BJ (cell line): ENCODE measurements at places on chromosomes 12 and 14. TPM values are rescaled to one million over a fixed set of nuclear protein-coding genes. Genes with fewer than 3 reads are reported as not detected.
A peak's percentile ranks its signal among the peaks of the same experiment; 100 is the strongest.

GUCY2C gene
- polyA plus RNA-seq = not detected in 2 replicates

DNA sequence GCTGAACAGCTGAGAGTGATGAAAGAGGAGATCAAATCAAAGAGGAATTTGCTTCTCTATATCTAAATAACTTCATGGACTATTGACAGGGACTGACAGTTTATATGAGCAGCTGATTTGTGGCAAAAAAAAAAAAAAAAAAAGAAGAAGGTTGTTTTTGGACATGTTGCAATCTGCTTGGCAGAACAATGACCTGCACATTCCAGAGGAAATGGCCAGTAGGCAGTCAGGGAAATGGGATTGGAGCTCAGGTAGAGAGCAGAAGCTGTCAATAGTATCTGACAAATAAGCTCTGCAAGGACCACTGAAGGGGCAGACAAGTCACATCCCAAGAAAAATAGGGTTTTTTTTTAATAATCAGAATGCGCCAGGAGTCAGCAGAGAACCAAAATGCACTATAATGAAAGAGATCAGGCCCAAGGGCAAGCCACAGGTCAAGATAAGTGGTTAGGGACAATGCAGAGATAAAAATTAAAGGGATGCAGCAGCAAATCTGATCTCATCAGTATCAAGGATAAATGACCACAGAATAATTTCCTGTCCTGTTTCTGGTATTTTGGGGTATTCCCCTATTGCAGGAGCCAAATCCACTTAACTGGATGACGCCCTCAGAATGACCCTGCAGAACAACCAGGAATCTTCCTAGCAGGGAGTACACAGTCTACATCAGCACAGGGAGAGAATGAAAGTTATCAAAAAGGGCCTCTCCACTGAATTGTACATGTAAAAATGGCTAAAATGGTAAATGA is 22.6 kb upstream of the DUSP16 start:
- no peak for DNase-seq

DNA sequence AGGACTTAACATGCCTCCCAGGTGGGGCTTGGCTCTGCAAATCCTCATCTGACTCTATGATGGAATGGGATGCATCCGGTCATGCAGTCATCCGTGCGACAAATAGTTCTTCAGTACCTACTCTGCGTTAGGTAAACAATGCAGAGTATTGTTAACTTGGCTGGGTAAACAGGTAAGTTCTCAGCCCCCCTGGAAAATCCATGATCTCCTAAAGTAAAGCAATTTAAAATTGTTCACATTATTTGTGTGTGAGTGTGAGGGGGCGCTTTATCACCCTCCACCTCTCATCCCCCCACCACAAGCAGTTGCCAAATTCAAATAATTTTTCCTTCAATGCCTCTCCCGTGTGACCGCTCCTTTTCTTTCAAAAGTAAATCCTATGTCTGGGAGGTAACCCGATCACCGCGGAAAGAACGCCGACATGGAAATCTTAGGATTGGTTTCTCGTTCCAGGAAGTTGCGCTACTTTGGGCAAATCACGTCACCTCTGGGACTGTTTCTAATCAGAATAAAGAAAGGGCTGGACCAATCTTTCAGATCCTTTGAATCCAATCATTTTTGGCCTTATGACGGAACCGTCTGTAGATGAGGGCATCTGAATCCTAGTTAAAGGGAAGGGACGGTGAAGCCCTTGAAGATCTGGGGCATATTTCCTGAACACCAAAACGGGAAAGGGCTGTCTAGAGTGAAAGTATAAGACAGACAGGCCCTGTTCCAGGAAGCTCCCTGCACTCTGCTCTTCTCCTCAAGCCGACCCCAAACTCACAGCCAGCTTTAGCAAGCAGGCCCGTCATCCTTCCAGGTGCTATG is 44.0 kb upstream of the SINHCAF start:
- DNase-seq = peak; percentile 10

GRCh38 chr14:70670992-70671651 is 29.4 kb downstream of the TTC9 start:
- no peak for DNase-seq

- no peak for DNase-seq
Observed at GRCh38 chr14:67232066-67232465, 9.2 kb upstream of the PALS1 start.

SUPT16H gene
- polyA plus RNA-seq = 31.2 and 57.6 TPM in 2 replicates

REP15 gene
- polyA plus RNA-seq = 0.63 and 1.0 TPM in 2 replicates

CABP1 gene
- 0.32 TPM in 1 of 2 replicates, not detected in the other for polyA plus RNA-seq

SLC7A8 gene
- polyA plus RNA-seq = 2.8 and 4.6 TPM in 2 replicates

DNA sequence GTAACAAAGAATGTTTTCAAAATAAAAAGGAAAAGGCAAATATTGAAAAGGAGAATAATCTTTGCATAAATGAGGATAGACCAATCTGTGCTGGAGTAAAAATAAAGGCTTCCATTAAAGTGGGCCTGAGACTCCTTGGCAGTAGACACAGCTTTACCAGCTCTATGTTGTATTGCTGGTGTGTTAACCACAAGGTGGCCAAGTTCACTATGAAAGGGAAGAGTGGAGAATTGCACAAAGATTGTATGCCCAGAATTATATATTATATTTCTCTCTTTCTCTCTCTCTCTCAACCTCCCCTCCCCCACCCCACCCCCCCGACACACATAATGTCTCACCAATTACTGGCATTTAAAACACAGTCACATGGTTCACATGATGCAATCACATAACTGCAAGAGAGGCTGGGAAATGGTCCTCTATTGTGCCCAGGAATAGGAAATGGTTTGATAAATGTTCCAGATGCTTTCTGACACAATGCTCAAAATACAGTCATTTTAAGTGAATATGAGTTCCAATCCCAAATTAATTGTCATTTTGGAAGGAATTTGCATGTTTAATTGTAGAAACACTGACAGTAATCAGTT is 222.6 kb upstream of the SYT1 start:
- DNase-seq = no peak

GPR65 gene
- 0.05 and 0.09 TPM in 2 replicates for polyA plus RNA-seq

DNA sequence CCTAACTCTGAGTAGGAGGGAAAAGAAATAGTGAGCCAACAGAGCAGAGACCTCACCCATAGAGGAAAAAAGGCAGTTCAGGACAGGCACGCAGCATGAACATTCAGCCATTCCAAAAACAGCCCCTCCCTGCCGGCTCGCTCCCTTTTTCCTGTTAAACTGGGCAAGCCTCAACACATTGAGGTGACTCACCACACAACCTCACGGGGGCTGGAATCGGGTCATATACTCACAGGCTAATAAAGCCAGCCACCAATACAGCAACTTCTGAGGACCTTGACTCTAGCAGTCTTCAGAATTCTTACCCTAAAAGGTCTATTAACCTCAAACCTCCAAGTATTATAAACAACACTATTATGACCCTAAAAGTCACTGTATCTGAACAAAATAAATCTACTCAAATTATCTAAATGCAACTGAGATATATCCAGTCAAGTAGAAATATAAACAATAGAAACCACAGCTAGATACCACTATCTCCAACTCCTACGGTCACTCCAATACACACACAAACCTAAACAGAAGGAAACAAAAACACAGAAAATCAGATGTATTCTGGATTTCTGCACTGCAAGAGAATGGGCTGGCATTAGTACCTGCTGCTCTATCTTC is 6.3 kb downstream of the YBX3 start:
- peak; percentile 84 for DNase-seq

LRP10 gene
- polyA plus RNA-seq = 124 and 308 TPM in 2 replicates

DNA sequence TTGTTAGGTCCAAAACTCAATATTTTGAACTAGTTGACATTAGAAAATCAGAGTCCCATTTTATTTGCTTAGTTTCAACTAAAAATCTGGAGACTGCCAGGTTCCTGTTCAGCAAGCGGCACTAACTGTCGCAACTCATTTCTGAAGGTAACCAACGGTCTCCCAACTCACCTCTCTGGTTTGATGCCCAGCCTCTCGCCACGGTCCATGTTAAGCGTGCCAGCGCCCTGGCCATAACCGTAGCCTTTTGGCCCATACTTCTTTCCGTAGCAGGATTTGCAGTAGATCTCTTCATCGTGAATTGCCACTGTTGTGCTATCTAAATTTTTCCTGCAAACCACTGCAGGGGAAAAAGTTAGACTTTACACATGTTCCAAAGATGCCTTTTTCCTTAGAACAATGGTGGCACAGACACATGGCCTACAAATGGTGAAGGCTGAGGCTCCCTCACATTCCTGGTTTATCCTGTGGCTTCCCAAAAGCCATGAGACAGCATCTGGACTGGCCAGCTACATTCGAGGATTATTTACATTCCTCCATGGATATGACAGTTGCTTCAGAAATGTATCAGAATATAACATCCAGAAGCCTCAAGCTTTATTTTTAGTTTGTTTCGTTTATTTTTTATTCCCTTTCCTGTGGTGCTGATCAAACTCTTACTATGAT is 15.7 kb downstream of the CSRP2 start:
- peak; percentile 83 for DNase-seq

DNA sequence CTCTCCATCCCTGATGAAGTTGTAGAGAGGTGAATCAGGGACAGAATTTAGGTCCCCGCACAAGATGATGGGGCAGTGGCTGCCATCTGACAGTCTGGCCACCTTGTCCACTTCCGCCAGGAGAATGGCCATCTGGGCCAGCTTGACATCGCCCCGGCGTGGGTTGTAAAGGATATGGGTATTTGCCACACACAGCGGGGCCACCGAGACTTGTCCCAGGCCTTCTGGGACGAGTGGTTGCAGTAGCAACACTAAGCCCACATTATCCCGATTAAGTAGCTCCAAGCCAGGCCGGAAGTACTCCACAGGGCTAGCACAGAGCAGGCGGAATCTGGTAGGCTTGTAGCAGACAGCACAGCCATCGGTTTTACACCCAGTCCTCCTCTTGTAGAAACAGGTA is 6.2 kb downstream of the ANGEL1 start:
- no peak for DNase-seq

LRP1 gene
- 58.5 and 117 TPM in 2 replicates for polyA plus RNA-seq

DNA sequence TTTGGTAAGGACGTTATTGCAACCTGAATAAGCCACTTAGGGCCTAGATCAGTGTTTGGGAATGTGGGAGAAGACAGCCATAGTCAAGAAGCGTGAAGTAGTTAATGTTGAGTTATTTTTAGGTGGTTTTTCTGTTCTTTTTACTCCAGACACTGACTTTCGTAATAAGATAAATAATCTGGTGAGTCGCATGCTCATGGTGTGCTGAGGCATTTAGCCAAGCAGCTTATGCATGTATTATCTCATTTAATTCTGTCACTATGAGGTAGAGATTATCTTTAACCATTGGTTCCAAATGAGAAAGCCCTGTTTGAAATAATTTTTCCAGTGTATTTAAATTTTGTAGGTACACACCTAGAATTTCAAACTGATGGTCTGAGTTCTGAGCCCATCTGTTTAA is 67.3 kb downstream of the RCOR1 start:
- DNase-seq = no peak

C1R gene
- 668 and 703 TPM in 2 replicates for polyA plus RNA-seq

IKZF4 gene
- 1.9 and 2.9 TPM in 2 replicates for polyA plus RNA-seq

DNA sequence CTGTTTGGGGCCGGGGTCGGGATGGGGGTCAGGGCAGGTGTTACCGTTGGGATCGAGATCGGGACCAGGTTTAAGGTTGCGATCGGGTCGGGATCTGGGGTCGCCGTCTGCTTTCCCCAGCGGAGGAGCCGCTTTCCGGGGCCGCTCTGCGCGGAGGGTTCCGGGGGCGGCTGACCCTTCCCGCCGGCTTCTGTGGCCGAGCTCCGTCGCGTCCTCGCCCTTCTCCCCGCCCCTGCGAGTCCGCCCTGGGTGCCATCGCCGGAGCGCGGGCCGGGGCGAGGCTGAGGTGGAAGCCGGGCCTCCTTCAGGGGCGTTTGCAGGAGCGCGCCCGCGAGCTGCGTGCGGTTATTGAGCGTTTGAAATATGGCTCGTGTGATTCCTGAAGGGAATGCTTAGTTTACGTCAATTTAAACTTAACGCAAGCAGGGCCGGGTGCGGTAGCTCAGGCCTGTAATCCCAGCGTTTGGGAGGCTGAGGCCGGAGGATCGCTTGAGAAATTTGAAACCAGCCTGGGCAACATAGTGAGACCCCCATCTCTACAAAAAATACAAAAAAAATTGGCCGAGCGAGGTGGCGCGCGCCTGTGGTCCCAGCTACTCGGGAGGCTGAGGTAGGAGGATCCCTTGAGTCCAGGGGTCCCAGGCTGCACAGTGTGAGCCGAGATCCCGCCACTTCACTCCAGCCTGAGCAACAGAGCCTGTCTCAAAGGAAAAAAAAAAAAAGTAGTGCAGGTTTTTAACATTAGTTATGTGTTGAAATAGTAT is 620 bp downstream of the PGAM5 start:
- no peak for DNase-seq

DENND5B gene
- polyA plus RNA-seq = 5.4 and 7.9 TPM in 2 replicates

DNA sequence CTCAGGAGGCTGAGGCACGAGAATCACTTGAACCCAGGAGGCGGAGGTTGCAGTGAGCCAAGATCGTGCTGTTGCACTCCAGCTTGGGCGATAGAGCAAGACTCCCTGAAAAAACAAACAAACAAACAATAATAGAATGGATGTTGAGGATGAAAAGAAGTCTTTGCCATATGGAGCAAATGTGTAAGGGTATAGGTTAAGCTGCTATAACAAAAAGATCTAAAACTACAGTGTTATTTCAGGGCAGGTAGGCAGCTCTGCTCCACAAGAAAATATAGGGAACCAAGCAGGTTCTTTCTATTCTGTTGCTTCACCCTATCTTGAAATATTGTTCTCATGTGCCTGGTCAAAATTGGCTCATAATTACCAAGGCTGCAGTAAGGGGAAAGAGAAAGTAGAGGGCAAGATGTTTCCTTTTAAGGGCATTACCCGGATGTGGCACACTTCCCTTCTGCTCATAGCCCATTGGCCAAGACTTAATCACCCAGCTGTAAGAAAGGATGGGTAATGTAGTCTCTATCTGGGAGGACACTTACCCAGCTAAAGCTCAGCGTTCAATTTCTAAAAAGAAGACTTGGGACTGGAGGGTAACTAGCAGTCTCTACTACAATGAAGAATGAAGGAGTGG is 23.5 kb downstream of the SDSL start:
- no peak for DNase-seq

COQ5 gene
- 27.7 and 44.4 TPM in 2 replicates for polyA plus RNA-seq

NFATC4 gene
- 95.8 and 151 TPM in 2 replicates for polyA plus RNA-seq

RIPK3 gene
- 4.3 and 4.4 TPM in 2 replicates for polyA plus RNA-seq
